Effector memory CD4-positive, alpha-beta T cell (primary cell): ENCODE measurements at places on chromosomes 16 and 17.

DNA sequence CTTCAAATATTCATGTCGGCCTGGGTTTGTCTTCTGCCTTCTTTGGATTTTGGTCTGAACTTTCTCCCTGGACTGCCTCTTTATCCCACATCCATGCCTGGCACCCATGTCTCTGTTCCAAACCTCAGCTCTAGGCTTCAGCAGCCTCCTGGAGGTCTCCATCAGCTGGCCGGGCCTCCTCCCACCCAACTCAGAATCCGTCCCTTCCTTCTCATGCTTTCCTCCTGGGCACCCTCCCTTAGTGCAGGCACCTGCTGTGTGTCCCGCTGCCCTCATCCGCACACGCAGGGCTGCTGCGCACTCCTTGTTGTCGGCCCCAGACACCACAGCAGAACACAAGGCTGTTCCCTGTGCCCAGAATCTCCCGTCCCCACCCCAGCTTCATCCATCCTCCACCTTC is 14.0 kb downstream of the LDHD start:
- DNase-seq = no peak

DNA sequence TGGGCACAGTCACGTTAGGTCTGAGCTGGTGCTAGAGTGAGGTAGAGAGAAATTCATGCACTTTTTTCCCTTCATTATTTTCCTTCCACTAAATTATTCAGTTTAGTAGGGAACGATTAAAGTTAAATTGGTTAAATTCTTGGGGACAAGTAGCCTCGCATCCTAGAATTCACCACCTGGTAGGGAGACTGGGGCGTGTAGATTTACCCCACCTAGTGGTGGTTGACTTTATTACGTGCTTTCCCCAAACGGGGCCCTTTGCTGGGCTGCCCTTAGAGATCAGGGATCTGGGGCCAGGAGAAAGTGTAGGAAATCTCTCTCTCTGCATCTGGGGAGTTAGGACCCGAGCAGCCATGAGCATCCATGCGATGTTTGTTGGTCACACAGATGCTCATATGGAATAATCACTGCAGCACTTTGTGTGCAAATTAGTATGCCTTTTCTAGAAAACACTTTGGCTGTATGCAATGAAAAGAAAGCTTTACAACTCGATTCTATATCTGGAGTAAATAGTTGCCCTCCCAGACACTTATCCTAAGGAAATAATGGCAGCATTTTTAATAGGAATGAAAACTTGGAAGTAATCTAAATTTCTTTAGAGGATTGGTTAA is 107.0 kb downstream of the PLCG2 start:
- no peak for DNase-seq

GRCh38 chr17:68061512-68062313 is 26.2 kb downstream of the KPNA2 start:
- no peak for DNase-seq

GRCh38 chr16:9102379-9102778 is 10.9 kb downstream of the HAPSTR1 start:
- DNase-seq = no peak

GRCh38 chr17:290626-291025 is 62.0 kb downstream of the RPH3AL start:
- DNase-seq = no peak

- no peak for DNase-seq
These were observed 84.5 kb downstream of the GNAO1 start for GRCh38 chr16:56275801-56276200.

DNA sequence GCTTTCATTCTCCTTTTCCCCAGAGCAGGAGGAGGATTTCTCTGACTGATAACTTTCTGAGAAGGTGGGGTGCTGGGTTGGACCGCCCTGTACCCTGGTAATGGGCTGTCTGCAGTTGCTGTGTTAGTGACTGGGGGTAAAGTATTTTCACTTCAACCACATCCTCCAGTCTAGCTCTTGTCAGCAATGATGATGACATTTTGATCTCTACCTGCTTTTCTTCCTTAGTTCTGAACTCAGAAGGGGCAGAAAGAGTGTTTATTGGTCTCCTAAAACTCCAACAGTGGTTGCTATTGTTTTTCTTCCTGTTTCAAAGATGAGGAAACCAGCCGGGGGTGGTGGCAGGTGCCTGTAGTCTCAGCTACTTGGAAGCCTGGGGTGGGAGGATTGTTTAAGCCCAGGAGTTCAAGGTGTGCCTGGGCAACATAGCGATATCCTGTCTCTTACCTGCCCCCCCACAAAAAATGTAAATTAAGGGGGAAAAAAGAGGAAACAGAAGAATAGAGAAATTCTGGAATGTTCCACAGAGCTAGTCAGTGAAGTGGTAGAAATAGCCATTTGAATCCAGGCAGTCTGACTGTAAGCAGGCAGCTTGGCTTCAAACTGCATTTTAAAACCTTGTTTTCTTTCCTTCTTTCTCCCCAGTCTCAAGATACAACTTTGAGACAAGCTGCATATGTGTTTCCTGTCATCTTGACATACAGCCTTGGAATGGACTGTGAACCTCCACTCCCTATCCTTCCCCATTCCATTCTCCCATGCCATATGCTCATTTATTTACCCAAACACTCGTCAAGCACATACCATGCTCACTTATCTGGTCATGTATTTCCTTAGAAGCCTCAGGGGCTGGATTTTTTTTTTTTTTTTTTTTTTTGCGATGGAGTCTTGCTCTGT is 3.3 kb upstream of the N4BP1 start:
- DNase-seq = peak; percentile 62

DNA sequence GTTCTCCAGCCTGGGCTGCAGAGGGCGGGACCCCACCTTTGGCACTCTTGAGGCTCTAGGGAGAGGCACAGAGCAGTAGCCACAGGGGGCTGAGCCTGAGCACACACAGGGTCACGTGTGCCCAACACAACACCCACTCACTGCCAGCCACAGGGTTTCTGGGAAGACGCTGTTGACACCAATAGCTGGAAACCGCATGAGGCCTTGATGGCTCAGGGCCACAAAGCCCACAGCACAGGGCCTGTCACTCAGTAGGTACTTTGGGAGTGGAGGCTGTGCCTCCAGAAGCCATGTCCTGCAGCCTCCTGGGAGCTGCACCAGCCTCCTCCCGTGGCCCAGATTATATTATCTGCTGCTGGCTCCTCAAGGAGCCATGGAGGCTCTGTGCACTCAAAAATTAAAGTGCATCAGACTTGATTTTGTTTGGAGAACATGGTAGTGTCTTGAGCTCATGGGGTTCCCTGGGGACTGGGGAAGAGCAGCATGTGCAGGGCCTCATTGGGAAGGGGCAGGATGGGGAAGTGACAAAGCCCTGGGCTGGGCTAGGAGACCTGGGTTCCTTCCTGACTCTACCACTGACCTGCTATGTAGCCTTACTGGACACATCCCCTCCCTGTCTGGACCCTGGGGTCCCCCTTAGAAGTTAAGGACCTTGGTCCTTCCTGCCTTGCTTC is 12.5 kb upstream of the SREBF1 start:
- DNase-seq = peak; percentile 67

GRCh38 chr16:56257239-56257638 is 66.0 kb downstream of the GNAO1 start:
- no peak for DNase-seq

DNA sequence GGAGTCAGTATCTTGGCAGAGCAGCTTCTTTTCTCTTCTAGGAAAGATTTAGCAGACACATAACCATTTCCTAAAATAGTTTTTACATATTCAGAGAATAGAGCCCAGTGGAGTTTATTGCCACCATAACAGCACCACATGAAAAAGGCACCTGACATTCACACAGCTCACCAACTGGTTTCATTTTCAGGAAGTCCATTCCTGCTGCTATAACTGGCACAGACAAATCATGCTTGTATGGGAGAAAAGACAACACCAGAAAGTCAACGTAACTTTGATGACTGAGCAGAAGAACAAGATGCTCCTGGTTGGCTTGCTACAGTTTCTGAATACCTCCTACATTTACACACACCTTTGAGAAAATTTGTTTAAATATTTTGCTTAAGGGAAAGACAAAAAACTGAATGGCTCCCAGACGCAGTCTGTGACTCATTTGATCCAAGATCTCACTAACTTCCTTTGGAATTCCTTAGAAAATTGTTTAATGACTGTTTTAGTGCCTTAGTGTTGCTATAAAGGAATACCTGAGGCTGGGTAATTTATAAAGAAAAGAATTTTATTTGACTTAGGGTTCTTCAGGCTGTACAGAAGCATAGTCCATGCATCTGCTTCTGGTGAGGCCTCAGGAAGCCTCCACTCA is 1380.6 kb downstream of the CDH8 start:
- DNase-seq = no peak

GRCh38 chr16:72963533-72964315 is 84.2 kb downstream of the ZFHX3 start:
- DNase-seq = no peak

DNA sequence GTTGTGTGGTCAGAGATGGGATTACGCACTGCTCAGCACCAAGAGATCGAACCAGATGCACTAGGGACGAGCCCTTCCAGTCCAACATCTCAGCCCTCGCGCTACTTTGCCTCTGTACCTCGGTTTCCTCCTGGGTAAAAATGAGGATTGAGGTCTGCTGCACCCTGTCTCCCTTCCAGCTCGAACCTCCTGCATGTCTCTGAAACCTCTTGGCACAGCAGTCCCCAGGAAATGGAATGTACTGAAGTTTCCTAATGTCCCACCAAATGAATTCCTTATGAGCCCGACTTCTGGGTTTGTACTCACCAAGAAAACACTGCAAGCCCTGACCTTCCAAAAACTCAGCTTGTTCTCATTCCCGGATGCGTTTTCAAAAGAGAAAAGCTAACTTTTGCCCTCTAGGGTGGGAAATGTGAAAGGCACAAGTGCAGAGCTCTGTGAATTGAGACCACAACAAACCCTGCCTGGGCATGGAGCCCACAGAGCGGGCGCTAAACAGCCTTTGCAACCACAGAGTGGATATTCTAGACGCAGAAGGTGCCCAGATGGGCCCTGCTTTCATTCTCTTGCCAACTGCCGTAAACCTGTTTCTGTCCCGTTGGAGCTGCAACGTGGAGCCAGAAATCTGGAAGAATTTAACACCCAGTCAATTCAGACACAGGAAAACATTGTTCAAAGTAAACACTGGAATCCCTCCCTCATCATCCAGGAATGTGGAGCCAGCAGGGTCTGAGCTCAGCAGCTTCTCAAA is 10.3 kb downstream of the CDRT4 start:
- DNase-seq = no peak

- DNase-seq = no peak
These were observed 47.2 kb downstream of the ANKRD11 start for GRCh38 chr16:89442990-89443726.

GRCh38 chr16:874366-875181 is 74.0 kb upstream of the GNG13 start:
- no peak for DNase-seq

GRCh38 chr16:74511961-74512360 is 90.7 kb upstream of the CLEC18B start:
- no peak for DNase-seq

- no peak for DNase-seq
These were observed 45.6 kb upstream of the NKD1 start for GRCh38 chr16:50502616-50503011.
